LHCN-M2 (cell line): ENCODE measurements at places on chromosomes 16 and 17. TPM values are rescaled to one million over a fixed set of nuclear protein-coding genes. Genes with fewer than 3 reads are reported as not detected.

DNA sequence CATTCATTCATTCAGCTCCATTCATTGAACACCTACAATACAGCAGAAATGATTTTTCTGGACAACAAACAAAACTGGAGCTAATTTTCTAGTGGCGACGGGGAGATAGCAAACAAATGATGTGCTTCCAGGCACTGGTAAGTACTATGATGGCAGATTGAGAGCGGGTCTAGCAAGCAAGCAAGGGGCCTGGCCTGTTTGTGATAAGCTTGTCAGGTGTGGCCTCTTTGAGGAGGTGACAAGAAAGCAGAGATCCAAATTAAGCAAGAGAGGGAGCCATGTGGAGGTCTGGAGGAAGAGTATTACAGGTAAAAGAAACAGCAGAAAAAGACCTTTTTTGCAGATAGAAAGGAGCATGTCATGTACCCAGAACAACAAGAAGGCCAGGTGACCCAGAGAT lies 216.1 kb upstream of the CPHXL start:
- DNase-seq: no peak

GRCh38 chr16:72286936-72287620 lies 115.1 kb upstream of the PMFBP1 start:
- no peak for DNase-seq

GRCh38 chr17:41692722-41693521 lies 4.2 kb downstream of the EIF1 start:
- DNase-seq: no peak

Gene KRTAP9-4
- total RNA-seq: not detected in 2 replicates

Gene TVP23A
- not detected in 2 replicates for total RNA-seq
